ENCODE measurements at places on chromosomes 5 and 9. TPM values are rescaled to one million over a fixed set of nuclear protein-coding genes. Genes with fewer than 3 reads are reported as not detected.

- no peak for DNase-seq
These were observed 104.7 kb downstream of the SPOCK1 start for GRCh38 chr5:137394380-137394779.

- DNase-seq = no peak
These were observed 370.5 kb downstream of the CSNK1G3 start for GRCh38 chr5:123882319-123882964.

DNA sequence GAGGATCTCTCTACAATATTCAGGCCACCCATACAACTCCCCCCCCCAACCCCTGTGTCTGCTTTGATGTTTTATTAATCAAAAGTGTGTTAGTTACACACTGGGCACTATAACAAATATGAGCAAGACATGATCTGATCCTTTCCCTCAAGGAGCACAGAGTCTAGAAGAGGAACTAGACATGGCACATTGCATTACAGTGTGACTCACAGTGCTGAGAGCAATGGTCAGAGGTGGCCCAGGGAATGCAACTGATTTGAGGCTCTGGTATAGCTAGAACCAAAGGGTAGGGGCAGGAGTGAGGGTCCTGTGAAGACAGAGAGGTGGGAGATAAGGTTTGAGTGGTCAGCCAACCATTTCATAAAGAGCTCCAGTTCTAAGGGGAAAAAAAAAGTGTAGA is 539.2 kb downstream of the ACTL7B start:
- no peak for DNase-seq

- DNase-seq = no peak
These were observed 68.1 kb downstream of the GDA start for GRCh38 chr9:72217306-72217842.

DNA sequence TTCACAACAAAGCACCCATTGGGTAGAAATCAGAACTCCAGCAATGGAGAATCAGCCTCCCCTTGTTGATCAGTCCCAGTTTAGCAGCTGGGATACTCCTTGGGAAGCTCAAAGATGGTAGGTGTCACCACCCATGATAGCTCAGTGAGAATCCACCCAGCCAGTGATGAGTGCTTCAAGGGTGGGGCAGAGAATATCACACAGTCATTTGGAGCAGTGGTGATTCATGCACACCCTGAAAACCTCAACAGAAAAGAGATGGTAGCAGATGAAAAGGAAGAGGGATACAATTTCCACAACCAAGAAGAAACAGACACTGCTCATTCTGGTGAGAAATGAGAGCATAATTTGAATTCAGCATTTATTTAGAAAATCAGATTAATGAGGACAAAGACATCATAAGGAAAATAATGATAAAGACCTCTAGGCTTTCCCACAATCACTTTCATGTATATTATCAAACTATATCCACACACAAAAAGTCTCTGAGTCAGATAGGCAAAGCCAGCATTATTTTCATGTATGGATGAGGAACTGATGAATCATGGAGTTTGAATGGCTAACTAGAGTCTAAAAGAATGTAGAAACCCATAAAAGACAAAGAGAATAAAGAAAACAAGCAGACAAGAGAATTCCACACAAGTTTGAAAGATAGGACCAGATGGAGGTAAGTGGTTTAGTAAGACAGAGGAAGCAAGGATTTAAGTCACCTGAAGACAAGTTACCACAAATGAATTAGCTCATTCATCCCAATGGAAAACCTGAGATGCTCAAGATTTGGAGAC is 82.9 kb downstream of the FEM1C start:
- no peak for DNase-seq

DNA sequence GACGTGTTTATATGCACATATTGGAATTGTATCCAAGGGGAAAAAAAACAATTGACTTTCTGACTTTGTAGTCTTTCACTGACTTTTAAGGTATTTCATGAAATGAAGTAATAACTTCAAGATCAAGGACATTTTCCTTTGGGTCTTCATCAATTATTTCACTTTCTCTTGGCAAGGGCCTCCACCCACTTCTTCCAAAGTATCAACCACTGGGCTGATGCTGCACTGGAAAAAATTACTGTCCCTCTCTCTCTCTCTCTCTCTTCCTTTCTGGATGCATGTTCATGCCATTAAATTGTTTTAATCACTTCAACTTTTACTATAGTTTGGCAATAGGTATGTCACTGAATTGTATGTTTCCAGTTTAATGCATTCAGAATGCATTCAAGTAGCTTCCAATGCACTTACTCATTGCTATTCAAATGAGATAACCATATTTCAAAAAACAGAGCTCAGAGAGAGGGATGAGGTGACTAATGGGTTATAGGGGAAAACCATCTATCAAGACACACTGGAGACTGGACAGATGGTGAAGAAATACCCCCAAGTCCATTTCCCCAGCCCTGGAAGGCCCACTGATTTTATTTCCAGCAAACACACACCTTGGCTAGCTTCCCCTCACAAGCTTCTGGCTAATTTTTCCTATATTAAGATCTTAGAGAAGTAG is 585.3 kb downstream of the EBF1 start:
- no peak for DNase-seq

DNA sequence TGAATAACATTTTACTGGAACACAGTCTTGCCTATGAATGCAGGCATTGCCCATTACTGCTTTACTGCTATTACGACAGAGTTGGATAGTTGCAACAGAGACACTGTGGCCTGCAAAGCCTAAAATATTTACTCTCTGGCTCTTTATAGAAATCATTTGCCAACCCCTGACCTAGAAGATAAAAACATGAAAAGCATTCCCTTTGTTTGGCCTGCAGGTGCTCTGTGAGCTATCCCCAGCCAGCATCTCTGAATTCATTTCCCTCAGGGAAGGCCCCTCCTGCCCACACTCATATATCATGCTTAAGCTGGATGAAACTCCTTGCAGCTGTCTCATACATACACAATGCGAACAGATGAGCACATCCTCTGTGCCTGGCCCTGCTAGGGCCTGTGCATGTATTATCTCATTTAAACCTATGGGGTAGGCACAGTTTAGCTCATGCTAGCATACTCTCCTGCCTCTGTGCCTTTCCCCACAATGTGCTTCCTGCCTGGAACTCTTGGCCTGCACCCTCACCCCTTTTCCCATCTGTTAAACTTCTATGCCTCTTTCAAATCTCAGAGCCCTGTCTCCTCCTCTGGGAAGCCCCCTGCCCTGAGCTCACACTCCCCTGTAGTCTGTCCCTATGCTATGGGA is 193.1 kb downstream of the PAX5 start:
- no peak for DNase-seq

- DNase-seq = no peak
These were observed 130.0 kb downstream of the LHFPL2 start for GRCh38 chr5:78518365-78519197.

DNA sequence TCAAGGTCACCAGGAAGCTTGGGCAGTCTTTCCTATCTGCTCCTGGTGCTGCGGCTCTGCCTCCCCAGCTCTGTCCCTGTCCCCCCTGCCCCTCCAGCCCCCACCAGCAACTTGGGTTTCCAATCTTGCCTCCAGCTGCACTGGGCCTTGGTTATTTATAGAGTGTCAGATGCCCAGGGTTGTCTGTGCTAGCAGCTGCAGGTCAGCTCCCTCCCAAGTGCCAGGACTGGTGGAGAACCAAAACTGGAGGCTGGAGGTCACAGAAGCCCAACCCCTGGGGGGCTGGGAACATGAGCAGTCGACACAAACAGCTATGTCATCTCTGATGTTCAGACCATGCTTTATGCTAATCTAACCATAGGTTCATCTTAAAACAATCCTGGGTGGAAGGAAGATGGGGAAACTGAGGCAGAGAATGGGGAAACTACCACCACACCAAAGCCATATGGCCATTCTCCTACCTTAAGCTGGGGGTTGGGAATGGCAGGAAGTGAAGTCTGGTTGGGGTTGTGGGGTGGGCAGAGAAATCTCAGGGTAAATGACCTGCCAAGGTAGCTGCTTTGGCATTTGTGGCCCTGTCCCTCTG is 1.7 kb downstream of the TPM2 start:
- DNase-seq = no peak

DNA sequence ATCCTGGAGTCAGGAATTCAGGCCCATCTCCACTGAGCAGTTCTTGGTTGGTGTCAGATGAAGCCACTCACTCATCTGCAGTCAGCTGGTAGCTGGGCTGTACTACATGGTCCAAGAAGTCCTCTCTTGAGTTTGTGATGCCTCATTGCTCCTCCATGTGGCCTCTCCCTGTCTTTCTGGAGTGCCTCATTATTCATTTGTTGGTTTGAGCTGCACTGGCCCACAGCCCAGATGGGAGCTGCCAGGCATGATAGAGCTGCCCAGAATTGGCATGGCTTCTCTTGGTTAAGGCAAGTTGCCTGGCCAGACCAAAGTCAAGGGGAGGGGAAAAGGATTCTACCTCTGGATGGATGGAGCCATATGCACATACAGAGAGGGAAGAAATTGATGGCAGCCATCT is 8.0 kb downstream of the PTCD2 start:
- no peak for DNase-seq

DNA sequence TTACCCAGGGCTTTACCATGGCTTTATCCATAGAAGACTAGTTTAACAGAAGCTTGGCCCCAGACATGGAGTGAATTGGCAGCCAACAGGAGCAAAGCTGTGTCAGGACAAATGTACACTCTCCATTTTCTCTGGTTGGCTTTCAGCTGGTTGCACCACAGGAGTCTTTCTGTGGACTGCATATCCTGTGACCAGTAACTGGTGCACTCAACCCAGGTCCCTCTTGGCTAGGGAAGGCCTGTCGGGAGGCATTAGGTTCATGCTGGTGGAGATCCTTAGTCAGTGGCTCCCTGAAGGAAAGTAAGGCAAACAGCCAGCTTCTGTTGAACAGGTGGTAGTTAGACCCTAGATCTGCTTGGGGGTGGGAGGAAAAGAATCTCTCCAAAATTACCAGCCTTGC is 146.9 kb upstream of the TLX3 start:
- no peak for DNase-seq

- no peak for DNase-seq
These were observed 49.4 kb downstream of the ATP10B start for GRCh38 chr5:160802592-160802991.

GRCh38 chr9:35510754-35511428 is 21.0 kb downstream of the RUSC2 start:
- no peak for DNase-seq

- DNase-seq = no peak
These were observed 26.3 kb upstream of the ERAP1 start for GRCh38 chr5:96834016-96834415.

DNA sequence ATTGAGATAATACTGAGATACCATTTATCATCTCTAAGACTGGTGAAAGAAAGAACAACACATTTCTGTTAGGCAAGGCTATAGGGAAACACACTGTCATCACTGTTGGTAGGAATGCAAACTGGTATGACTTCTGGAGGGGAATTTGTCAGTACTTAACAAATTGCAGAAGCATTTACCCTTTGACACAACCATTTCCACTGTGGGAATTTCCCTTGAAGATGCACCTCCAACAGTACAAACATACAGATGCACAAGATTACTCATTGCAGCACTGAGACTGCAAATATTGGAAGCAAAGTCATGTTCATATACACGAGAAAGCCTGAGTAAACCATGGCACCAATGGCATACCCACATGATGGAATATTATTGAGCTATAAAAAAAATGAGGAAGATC is 17.6 kb downstream of the GM2A start:
- no peak for DNase-seq

- DNase-seq = no peak
These were observed 700.5 kb upstream of the MEF2C start for GRCh38 chr5:89583534-89583933.

- no peak for DNase-seq
These were observed 39.9 kb upstream of the SEMA6A start for GRCh38 chr5:116614603-116614920.

DNA sequence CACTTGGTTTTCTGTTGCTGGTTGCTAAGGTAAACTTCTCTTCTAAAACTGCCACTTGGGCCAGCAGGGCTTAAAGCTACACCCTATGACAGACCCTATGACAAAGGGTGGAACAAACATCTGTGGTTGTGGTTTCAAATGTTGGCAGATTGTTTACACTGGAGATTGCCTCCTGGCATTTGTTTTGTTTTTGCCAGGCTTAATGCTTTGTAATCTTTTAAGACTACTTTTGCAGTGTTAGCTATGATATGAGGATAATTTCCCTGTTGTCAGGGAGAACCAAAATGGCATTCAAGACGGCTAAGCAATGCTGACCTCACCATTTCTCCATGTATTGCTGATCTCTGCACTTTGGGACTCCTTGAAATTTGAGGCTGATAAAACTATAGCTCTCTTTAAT is 50.3 kb downstream of the MAMDC2 start:
- DNase-seq = no peak

DNA sequence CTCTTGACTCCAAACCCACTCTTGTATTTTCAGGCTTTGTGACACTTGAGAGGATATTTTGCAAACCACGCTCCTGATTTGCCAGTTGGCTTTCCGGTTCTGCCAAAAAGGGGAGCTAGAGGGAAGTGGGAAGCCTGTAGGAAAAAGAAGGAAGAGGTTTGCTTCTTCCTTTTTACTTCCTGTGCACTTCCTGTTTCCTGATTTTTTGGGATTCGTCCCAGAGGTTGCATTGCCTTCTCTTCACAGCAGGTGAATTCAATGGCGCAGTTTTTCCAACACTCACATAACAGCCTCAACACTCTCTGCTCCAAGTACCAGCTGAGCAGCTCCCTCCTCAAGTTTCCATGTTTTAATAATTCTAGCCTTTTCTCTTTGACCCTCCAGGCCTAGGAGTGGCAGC is 47.7 kb downstream of the SLC24A2 start:
- DNase-seq = no peak

DNA sequence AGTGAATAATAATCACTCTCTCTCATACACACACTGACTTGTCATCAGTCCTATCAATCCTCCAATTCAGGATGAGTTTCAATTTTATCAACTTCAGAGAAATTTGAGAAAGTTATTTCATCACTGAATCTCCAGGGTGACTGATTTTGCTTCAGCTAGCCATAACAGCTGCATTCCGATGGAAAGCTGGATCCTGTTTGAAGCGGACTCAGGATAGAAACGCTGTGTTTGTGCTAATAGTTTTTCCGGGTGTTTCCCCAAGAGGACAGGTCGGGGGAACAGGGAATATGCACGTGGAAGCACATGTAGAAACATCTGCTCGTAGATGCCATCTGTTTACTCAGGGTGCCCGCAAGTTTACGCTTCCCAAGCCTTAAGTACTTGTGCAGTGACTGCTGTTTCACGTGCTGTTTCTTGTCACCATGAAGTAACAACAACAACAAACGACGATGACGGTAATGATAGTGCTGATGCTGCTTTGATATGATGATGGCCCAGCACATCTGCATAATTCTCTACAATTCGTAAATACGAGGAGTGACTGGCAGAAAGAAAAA is 263.7 kb upstream of the DAPK1 start:
- DNase-seq = no peak

- no peak for DNase-seq
These were observed 6.5 kb downstream of the TBC1D2 start for GRCh38 chr9:98248737-98249474.

GRCh38 chr5:159444441-159445082 is 114.3 kb upstream of the IL12B start:
- DNase-seq = no peak

Gene FGF18
- not detected for total RNA-seq

Gene WDR38
- not detected for total RNA-seq

Gene CCDC192
- total RNA-seq = not detected

Gene IL3
- 0.36 TPM for total RNA-seq

Gene FBP2
- not detected for total RNA-seq

All from natural killer cell treated with Interleukin-12 subunit alpha and Interleukin-12 subunit beta and Interleukin-15 and Interleukin-18, amount 100 ng/mL, for 72 hours (primary cell).